NCI-H1417 treated with DMSO at 0.1 percent for 48 hours (cell line): ENCODE measurements at places on chromosomes 3 and 15.

- DNase-seq, result no peak
These were observed 61.8 kb upstream of the CMSS1 start for GRCh38 chr3:99755831-99756230.

- DNase-seq, result no peak
These were observed 3.8 kb upstream of the GABPB1 start for GRCh38 chr15:50358845-50359244.

DNA sequence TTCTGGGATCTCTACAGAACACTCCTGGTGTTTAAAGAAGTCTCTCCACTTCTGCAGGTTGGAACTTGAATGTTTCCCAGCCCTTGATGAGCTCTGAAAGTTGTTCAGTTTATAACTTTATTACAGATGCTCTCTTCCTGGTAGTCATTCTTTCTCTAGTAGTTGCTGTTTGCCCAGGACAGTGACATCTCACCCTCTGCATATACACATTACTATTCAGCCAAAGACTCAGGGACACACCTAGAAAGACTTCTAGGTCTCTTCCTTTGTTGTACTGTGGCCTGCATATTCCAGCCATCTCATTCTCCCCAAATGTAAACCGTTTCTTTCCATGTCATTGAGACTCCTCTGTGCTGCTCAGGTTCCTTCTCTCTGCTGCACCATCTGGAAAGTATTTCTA lies 76.7 kb downstream of the MITF start:
- no peak for DNase-seq

DNA sequence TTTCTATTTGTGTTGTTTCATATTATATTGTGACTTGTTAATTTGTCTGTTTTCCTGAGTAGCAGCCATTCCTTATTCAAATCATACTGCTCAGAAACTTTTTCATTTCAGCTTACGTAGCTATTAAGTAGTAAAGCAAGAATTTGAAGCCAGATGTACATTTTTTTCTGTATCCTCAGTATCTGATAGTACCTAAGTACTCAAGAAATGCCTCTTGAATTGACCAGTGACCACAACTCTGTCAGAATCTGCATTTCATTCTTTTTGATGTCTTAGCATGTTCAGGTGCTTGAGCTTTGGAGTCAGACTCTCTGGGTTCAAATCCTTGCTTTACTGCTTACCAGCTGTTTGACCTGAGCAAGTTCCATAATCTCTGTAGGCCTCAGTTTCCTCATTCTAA lies 30.6 kb downstream of the ZFAND6 start:
- no peak for DNase-seq

- DNase-seq, result no peak
These were observed 259.3 kb downstream of the ZBBX start for GRCh38 chr3:167120828-167121227.

GRCh38 chr3:128364291-128364690 lies 102.4 kb downstream of the DNAJB8 start:
- no peak for DNase-seq

GRCh38 chr3:97967966-97968365 lies 4.3 kb downstream of the RIOX2 start:
- DNase-seq, result no peak
